ENCODE measurements at places on chromosomes 7 and 10.

DNA sequence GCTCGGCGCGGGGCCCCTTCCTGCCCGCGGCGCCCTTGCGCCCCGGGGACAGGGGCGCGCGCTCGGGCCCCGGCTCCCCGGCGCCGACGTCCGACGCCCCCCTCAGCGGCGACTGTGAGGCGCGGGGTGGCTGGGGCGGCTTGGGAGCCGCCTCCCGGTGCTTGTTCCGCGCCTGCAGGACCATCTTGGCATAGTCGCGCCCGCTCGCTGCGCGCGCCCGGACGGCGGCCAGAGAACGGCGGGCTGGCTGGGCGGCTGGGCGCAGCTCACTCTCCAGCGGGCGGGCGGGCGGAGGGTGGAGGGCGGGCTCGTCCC is at the start of gene DPY19L1:
Gene DPY19L1 (minus strand): TSS at position 275 of the 315 bp plus-strand sequence. CDS start 91 bp downstream, at position 184.
- DNase-seq, result no peak

GRCh38 chr10:61786728-61787127 is 114.8 kb upstream of the ARID5B start:
- DNase-seq, result no peak

DNA sequence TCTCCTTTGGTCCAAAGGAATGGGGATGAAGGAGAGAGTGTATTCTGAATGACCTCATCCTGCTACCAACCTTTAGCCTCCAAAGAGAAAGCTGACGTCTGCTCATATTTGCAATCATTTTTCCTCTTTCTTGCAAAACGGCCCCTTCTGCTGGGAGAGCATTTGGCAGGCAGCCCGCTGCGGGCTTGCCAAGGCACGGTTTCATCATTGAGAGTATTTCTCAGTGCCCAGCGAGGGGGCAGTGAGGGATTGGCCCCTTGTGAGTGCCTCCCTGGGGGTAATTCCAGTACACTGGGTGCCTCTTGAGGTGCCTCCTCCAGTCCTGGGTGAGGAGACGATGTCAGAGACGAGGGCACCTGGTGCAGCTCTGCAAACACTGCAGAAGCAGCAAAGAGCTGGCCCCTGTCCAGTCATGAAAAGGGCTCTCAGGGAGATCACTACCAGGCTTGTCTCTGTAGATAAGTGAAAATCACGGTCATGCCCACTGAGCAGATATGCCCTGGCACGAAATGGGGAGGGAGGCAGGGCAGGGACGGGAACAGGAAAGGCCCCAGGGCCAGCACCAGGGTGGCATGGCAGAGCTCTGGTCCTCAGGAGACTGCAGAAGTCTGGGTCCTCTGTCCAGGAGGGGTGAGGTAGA is 48.7 kb upstream of the SHH start:
- no peak for DNase-seq

- DNase-seq, result no peak
Observed at GRCh38 chr7:76381814-76382213, 23.0 kb upstream of the YWHAG start.

GRCh38 chr10:104005172-104005863 is 38.4 kb downstream of the SLK start:
- DNase-seq, result no peak

DNA sequence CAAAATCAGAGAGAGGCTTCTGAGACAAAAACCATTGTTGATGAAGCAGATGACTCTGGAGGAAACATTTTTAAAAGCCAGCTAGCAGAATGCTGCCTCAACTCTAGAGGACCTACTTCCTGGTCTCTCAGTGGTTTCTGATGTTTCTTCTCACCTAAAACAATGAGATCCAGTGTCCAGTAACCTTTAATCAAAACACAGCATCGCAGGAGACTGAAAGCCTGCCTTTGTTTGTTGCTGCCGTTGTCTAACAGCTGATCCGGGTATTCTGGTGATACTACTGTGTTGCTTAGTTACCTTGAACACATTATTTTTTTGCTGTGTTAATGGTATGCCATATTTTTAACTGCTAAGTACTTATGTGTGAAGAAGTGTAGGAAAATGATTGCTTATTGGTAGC is 70.9 kb downstream of the WIPF3 start:
- DNase-seq, result no peak

DNA sequence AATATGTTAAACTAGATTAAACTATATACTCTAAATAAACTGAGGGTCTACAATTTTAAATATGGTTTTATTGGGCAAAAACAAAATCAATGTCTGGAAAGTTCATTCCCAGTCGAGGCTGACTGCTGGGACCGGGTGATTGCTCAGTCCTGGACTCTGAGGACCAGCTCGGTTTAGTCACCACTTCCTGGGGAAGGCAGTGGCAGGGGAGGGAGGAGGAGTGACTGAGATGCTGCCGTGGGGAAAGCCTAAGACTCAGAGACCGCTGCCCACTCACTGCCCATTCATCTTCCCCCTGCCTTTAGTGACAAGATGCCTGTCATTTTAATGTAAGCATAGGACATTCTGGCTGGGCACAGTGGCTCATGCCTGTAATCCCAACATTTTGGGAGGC is 29.0 kb downstream of the ATOH7 start:
- DNase-seq, result no peak

DNA sequence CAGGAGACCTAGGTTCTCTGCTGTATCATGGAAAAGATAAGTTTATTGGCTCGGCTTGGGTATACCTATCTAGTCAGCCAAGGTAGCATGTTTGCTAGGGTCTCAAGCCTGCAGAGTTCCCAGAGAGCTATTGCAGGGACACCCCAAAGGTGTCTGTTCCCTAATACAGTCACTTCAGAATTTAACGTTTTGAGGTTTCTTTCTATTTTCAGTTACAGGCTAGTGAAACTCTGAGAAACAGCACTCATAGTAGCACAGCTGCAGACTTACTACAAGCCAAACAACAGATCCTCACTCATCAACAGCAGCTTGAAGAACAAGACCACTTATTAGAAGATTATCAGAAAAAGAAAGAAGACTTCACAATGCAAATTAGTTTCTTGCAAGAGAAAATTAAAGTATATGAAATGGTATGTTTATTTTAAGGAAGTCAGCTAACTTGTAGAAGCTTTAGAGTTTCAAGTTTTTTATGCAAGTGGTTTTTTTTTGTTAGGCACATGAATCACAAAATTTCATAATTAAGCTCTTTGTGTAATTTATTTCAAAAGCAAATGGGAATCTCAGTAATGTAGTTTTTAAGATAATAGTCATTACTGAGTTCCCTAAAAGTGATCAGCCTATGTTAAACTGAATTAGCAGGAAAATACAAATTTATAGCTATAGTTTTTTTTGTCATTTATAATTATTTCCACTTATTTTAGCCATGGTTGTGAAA is 54.9 kb downstream of the AKAP9 start:
- DNase-seq, result no peak

- DNase-seq, result no peak
Observed at GRCh38 chr10:49118430-49119074, 3.2 kb upstream of the VSTM4 start.

DNA sequence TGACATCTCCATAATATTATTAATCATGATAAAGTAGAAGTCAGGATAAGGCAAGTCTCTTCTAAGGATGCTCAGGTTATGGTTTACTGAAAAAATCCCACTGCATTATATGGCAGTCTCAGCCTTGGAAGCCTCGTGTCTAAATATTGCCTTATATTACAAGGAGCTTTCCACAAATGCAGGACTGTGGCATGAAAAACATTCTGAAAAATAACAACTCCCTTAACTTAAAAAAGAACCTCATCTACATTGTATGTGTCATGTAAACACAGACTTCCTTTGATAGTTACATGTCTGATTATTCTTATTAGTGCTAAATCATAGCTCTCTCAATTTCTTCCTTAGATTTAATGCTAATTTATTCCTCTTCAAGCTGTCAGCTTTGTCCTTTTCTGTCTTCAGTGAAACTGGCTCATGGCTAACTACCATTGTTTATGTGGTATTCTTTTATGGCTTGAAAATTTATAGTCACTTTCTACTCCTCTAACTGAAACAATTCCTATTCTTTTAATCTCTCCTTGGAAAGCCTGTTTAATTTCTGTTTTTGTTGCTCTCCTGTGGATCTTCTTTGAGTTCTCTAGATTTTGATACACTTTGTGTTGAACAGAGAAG is 156.1 kb downstream of the KIF20B start:
- no peak for DNase-seq

DNA sequence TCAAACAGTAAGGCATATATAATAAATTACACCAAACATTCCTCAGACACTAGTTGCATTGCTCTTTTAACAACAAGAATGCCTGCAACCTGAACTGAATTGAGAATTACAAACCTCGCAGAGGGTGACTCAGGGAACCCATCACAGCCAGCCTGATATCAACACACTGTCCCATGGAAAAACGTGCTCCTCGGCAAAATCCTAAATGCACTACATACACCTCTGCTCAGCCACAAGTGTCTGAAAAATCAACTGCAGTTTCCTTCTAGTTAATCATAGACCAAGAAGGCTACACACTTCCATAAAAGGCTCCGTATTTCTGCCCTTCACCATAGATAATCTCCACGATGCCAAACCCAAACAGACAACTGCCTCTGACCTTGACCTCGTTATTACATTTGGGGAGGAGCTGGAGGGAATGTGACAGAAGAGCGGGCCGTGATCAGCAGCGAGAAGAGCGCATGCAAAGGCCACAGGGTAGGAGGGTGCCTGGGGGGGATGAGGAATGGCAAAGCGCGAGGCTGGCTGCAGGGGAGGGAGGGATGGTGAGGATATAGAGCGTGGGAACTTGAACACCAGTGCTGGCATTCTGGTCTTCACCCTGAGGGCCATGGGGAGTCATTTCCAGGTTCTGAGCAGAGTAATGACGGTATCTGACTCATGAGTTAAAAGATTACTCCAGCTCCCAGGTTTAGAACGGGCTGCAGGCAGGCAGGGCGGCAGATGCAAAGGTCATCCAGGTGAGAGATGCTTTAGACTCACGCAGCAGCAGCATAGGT is 201.9 kb upstream of the FRMD4A start:
- no peak for DNase-seq

GRCh38 chr7:15033039-15033438 is 130.5 kb upstream of the DGKB start:
- no peak for DNase-seq

DNA sequence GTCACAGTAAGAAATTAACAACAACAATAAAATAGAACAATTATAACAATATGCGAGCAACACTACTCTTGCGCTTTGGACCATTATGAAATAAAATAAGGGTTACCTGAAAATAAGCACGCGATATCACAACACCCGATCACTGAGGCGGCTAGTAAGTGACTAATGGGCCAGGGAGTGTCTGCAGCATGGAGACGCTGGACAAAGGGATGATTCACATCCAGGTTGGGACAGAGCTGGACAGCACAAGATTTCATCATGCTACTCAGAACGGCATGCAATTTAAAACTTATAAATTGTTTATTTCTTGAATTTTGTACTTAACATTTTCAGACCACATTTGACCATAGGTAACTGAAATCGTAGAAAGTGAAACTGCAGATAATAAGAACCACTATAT is 15.6 kb downstream of the HIBADH start:
- no peak for DNase-seq

DNA sequence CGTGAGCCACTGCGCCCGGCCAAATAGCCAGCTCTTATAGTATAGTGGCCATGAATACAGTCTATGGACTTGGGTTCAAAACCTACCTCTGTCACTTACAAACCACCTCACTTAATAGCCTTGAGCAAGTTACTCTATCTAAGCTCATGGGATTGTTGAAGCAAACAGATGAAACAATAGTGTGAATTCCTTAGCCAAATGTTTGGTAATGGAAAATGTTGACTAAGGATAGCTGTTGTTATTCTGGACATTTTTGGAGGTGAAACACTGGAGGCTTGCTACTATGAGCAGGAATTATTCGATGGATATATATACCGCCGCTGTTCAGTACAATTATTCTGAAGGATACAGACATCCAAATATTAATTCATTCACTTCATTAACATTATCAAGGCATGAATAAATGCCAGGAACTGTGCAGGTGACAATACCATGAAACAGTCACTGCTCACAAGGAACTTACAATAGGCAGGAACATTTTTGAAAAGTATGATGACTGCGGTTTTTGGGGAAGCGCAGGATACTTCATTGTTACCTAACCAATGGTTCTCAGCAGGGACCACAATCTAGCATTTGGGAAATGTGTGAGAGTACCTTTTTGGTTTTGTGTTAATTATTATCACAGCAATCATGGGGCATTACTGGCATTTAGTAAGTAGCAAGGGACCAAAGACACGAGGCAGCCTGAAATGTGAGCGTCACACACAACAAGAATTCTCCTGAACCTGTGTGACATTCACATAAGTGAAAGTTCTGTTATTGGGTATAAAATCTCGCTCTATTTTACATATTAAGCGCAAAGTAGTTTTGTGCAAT is 55.7 kb downstream of the CUBN start:
- no peak for DNase-seq

GRCh38 chr7:158395780-158396278 is 191.8 kb downstream of the PTPRN2 start:
- no peak for DNase-seq

- no peak for DNase-seq
Observed at GRCh38 chr7:80498481-80499349, 13.1 kb downstream of the GNAT3 start.

- no peak for DNase-seq
Observed at GRCh38 chr7:22867003-22867402, 44.4 kb upstream of the TOMM7 start.

GRCh38 chr7:143499246-143499645 is 21.6 kb downstream of the TAS2R41 start:
- DNase-seq, result no peak

DNA sequence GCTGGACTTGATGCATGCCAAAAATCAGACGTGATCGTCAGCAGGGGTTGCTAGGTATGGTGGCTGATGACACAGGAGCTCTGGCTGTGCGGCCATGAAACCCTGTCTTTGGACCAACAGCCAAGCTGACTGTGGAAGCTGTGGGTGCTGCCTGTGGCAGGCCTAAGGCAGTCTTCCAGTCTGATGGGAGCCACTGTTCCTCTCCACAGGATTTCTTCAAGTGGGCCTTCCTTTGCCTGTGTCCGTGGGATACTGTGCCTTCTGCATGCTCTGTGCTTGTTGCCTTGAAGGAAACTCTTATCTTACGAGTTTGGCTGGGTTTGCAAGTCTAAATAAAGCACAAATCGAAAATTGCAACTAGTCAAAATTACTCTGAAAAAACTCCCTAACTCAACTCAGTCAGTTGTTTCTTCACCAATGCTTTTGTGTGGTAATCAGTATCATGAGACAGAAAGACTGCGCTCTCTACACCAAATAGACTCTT is 101.9 kb upstream of the PDLIM1 start:
- DNase-seq, result no peak

Measured in germinal center (tissue), 1 donor.